ENCODE measurements at places on chromosomes 11 and 22. TPM values are rescaled to one million over a fixed set of nuclear protein-coding genes. Genes with fewer than 3 reads are reported as not detected.

DNA sequence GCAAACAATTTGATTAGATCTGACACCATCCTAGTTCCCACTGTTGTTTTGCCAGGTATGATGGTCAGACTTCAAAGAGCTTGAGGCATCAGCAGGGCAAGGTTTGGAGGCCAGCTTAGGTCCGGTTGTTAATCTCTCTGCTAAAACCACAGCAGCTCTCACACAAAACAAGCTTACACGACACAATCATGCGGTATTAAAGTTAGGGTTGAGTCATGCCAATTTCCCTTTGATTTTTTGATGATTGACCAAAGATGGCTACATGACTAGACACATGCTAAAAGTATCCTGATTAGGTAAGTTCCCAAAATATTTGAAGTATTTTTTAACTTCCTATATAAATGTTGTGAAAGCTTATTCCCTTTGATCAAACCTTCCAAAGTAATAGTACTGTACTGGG, 145.9 kb downstream of the ELP4 start:
- DNase-seq = no peak

USH1C gene
- total RNA-seq = not detected

DNA sequence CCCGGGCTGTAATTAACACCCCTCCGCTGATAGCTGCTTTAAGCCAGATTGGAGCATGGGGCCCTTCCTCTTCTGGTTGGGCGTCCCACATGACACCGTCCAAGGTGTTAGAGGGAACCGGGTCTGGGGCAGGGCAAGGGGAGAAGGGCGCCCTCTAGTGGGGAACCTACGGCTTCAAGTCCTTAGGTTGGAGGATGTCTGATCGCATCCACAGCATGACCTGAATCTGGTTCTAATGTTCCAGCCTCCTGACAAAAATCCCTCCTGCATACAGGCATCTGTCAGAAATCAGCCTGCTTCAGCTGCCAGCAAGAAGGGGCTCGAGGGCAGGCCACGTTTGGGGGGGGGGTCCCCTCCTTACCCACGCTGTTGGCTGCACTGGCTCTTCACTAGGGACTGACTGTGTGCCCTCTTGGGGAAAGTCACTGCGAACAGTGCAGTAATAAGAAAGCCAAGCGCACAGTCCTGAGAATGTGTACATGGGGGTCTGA, 94.2 kb upstream of the TBCEL start:
- no peak for DNase-seq

GRCh38 chr11:107882095-107882820, 23.7 kb upstream of the SLC35F2 start:
- DNase-seq = no peak

RHOD gene
- 23.8 TPM for total RNA-seq

DNA sequence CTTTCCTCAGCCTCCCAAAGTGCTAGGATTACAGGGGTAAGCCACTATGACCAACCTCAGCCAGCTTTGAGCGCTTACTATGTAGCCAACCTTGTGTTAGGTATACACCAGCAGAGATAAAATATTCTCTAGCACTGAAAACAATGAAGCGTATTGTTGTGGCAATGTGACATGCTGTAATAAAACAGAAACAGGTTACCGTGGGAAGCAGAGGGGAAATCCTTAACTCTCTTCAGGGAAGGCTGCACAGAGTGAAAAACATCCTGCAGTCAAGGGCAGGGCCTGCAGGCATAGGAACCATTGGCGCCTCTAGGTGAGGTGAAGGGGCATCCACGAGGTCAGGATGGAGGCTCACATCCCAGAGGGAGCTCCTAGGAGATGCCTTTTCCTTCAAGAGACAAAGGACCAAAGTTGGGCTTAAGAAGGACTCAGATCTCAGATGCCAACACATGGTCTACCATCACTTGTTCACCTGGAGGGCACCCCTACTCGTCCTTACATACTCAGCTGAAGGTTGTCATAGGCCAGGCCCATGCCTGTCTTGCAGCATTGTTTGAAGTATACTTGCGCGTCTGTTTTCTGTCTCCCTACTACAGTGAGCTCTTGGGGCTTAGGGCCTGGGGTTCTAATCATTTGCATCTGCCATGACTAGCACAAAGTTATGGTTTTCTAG, 8.0 kb downstream of the POLD4 start:
- no peak for DNase-seq

GRCh38 chr11:21260101-21260500, 590.7 kb downstream of the NELL1 start:
- DNase-seq = no peak

C1QTNF4 gene
- 2.8 TPM for total RNA-seq

DNA sequence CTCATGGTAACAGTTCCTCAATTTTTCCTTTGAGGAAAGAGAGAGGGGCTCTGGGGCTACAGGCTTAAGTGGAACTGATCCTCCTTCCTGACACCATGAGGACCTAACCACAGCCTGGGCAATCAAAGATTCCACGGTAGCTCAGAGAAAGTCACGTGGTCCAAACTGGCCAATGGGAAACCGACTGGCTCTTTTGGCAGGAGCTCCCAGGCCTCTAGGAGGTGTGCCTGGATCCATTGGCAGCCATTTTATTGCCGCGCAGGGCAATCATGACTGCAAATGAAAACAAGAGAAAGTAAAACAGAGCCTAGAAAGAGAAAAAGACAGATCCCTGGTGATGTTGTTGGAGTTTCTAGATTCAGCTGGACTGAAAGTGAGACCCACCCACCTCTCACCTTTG, 27.3 kb upstream of the ASPHD2 start:
- no peak for DNase-seq

DNA sequence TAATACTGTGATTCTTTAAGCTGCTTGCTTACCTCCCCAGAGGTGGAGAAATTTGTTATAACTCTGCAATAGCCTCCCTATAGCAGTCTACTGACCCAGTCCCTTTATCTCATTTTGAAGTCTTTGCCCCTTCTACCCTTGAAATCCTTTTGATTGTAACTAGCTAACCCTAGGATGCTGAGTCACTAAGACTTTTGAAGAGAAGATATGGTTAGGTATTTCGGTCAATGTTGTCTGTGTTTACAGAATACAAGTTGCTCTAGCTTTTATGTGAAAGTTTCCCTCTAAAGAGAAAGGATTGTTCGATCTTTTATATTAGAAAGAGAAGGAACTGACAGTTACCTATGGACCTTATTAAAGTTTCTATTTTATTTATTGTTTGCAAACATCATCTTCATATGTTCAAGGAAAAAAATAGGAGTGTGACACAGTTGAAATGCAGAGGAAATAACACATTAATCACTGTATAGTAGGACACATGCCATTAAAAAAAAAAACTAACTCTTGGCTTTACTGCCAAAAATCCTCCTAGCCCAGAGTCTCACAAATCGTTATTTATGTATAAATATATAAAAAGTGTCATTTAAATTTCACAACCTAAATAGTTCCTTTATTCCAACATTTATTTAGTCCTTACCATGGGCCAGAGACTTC, 3.1 kb downstream of the HYLS1 start:
- DNase-seq = no peak

- DNase-seq = no peak
Observed at GRCh38 chr11:1152316-1153104, 5.2 kb upstream of the MUC5AC start.
